ENCODE measurements at places on chromosomes 7 and 10.

DNA sequence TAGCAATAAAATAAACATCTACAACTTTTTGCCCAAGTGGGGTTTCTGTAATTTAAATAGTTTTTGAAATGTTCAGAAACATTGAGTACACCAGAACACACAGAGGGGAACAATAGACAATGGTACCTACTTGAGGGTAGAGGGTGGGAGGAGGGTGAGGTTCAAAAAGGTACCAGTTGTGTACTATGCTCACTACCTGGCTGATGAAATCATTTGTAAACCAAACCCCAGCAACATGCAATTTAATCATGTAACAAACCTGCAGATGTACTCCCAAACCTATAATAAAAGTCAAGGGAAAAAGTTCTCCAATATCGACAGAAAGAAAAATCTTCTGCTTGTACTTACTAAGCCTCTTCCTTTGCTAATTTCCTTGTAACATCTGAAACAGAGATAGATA, 4.2 kb upstream of the TES start:
- DNase-seq = no peak

- DNase-seq = no peak
Measured at GRCh38 chr7:84638339-84638697, 443.7 kb upstream of the SEMA3A start.

DNA sequence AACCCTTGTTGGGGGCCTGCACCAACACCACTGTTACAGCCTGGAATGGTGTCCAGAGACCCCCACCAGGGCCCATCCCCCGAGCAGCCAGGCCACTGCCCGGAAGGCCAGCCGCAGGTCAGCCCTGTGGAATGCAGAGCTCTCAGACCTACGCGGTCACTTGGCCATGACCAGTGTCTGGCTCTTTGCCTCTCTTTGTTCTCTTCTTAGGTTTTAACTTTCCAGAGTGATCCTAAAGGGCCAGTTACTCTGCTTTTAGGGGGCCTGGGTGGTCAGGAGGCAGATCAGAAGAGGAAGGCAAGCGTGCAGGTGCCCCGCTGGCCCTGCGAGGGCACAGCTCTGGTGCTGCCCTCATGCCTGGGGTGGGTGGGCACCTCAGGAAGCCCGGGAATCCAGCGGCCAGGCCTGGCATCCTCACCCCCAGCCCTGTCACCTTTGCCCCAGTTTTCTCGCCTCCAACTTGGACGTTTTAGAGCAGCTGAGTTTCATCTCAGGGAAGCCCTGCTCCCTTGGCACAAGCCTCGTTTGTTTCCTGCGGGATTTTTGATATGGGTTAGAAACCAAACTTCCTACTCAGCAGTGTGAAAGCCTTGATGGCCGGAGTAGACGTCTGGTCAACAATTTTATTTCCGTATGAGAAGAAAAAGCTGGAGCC, 62.5 kb upstream of the CHST15 start:
- no peak for DNase-seq

DNA sequence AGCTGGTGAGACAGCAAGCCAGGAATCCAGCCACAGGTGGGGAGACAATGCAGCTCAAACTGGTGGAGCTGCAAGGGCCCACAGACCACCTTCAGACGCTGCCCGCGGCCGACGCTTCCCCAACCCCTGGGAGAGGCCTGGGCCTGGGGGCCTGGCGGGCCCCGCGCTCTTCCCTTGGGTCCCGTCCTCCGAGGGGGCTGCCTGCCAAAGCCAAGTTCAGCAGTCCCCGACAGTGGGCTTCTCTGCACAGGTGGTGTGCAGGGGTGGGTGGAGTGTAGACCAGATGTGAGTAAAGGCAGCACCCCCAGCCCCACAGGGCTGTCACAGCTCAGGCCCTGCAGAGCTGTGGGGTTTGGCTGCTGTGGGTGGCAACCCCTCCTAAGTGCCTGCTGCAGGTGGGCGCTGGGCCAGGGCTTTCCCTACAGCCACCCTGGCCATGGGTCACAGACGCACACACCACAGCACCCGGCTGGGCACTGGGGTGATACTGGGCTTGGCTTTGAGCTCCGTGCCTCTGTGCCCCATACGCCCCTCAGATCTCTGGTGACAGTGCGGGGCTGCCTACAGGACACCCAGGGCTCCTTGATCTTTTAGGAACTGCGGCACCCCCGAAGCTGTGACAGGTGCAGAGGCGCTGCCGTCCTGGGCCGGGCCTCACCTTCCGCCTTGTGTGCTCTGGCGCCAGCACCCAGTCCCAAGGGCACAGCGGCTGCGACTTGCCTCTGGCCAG, 20.5 kb downstream of the BNIP3 start:
- no peak for DNase-seq

- no peak for DNase-seq
Measured at GRCh38 chr10:79224992-79225391, 122.3 kb upstream of the PPIF start.

GRCh38 chr7:67311901-67312300, 315.3 kb downstream of the TYW1 start:
- DNase-seq = peak; percentile 68

GRCh38 chr7:155263581-155264143, 34.0 kb upstream of the INSIG1 start:
- DNase-seq = no peak

GRCh38 chr7:154795437-154795836, 207.5 kb downstream of the PAXIP1 start:
- DNase-seq = no peak

GRCh38 chr10:81909453-81909852, 34.5 kb downstream of the NRG3 start:
- no peak for DNase-seq

DNA sequence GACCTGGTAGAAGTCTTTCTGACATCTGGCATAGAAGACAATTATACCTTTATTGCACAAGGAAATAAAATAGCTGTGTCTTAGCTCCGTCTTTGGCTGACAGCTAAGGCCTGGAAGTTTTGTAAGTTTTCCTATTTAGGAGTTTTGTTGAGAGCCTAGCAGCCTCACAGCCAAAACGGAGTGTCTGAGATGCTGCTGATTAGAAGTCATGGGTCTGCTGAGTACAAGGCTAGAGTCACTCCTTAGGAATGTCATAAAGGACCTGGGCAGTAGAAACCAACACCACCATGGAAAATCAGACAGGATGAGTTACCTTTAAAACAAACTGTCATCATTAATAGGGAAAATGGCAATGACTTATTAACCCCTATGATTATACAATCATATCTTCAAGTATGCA, 442.5 kb downstream of the KCNMA1 start:
- peak; percentile 84 for DNase-seq

GRCh38 chr10:124144536-124144935, 51.1 kb upstream of the CHST15 start:
- DNase-seq = no peak

DNA sequence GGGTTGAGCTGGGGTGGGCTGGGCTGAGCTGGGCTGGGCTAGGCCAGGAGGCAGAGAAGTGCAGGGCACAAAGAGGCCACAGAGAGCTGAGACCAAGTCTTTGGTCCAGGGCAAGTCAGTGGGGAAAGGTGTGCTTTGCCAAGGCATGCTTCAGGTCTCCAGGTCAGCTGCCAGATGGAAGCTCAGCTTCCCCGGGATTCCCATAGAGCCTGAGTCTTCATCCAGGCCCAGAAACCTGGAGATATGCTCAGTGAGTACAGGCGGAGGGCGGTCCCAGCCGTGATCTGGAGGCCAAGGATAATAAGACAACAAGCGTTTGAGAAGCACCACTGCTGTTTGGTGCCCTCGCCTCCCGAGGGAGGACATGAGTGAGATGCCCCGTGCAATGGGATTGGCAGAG, 4.7 kb upstream of the CALN1 start:
- DNase-seq = no peak

GRCh38 chr10:42543840-42544372, 94.5 kb downstream of the ZNF33B start:
- no peak for DNase-seq

GRCh38 chr7:158067219-158067930, 520.2 kb downstream of the PTPRN2 start:
- DNase-seq = no peak

GRCh38 chr7:99083733-99084132, 60.2 kb downstream of the SMURF1 start:
- no peak for DNase-seq
